GM12864 (cell line): ENCODE measurements at places on chromosomes 5 and 9.

- no peak for DNase-seq
These were observed 28.4 kb downstream of the ERP44 start for GRCh38 chr9:100070104-100071041.

DNA sequence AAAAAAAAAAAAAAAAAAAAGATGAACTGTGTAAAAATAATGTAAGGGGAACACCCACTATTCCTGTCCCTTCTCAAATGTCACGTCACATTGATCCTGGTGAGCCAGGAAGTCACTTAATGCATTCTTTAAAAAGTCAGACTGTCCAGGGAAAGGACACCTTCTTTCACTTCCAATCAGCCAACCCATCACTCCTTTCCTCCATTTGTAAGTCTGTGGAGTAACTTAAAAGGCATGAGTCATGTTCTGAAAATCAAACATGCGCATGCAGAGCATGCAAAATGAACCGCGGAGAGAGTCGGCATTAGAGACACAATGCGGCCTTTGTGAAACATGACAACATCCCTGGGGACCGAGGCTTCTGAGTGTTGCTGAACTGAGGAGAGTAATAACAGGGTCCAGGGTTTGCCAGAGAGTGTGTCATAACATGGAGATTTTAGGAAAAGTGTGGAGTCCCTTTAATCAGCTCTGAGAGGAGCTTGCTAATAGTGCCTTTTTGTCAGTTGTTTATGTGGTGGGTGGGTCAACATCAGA lies 77.6 kb upstream of the SEMA6A start:
- DNase-seq: peak; percentile 42

- DNase-seq: no peak
These were observed 166.0 kb downstream of the CDH9 start for GRCh38 chr5:26872337-26872736.

DNA sequence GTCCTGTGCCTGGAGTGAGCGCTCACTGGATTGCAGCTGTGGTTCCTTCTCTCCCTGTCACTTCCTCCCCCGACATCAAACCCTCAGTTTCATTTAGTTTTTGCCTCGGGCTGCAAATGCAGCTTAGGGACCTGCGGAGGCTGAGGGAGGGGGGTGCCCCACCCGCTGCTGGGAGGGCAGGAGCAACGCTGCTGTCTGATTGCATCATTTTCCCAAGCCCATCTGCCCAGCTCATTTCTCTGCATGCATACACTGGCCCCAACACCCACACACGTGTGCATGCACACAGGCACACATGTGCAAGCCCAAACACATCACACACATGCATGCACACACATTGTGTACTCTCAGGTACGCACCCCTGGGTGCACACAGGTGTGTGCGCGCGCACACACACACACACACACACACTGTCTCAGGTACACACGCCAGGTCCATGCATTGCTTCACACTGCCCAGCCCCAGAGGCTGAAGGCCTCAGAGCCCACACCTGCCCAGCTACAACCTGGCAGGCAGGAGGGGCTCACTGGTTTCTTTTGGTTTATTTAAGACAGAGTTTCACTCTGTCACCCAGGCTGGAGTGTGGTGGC lies 3.4 kb downstream of the ASS1 start:
- DNase-seq: no peak

GRCh38 chr9:26888271-26888670 lies 4.3 kb downstream of the CAAP1 start:
- no peak for DNase-seq

DNA sequence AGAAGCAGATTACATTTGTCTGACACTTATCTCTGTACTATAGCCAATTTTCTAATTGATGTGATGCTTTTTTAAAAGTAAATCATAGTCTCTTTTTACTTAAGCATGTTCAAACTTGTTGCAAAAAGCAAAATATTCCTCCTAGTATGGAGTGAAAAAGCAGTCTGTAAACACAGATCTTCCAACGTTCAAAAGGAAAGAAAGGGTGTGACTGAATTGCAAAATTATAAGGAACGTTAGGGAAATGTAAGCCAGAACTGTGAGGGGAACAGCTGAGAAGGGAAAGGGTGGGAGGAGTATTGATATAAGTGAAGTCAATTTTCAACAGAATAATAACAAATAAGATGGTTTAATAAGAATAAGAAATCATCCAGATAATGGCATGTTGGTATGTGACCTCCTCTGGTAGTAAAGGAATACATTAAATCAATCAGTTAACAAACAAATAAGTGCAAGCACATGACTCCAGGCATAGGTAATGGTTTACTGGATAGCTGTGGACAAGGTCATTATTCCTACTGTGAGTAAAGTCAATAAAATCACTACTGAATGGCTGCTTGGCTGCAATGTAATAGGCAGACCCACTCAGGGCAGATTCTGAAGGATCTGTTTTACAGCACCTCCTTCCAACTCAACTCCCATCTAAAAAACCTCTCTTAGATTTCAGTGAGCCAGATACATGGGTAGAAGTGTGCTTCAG lies 239.1 kb upstream of the NMUR2 start:
- no peak for DNase-seq

DNA sequence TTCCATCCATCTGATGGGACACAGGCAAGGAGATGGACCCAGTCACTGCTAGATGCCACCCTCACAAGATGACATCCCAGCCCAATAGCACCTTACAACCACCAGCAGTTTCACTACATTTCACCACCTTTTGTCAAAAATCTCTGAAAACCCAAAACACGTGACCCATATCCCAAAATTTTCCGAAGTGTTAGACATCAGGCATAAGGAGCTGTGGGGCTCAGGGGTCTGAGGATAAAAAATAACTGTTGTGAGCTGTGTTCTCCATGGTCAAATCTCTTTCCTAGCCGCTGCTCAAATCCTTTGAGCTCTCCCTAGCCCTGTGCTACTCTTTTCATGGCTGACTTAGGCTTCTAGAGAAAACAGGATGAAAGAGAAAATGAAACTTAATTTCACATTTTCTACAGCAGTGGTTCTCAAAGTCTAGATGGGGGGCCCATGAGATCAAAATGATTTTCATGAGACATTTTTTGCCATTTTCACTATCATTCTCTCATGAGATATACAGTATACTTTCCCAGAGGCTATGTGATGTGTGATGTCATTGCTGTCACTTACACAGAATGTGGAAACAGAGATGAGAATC lies 40.7 kb downstream of the TIMD4 start:
- DNase-seq: no peak

- no peak for DNase-seq
These were observed 626.4 kb upstream of the SEMA6A start for GRCh38 chr5:117201001-117201400.

- no peak for DNase-seq
These were observed 102.2 kb upstream of the ICE1 start for GRCh38 chr5:5320062-5320805.

- no peak for DNase-seq
These were observed 28.5 kb upstream of the DMRT3 start for GRCh38 chr9:947985-948384.

DNA sequence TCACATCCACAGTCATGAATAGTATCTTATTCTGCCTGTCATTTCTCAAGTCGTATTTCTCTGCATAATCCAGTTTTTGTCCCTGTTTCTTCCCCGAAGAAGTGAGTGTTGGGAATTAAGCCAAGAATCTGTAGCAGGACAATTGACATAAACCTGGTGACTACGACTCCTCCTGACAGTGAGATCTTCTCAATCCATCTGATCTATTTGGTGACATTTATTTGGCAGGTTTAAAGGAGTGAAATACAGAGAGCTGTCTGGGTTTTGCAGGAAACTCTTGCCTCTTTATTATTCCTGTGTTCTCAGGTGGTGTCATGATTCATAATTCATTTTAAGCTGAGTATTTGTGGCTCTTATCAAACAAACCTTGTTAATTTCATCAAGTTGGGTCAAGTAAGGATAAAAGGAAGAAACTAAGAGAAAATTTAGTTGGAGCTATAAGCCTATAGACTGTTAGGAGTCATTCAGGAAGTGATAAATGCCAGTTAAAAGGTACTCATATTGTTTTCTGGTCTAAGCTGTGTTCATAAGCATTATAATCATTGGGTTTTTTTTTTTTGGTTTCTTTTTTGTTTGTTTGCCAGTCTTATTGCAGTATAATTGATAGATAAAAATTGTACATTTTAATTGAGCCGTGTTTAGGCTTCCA lies 95.9 kb upstream of the PCSK1 start:
- DNase-seq: no peak

GRCh38 chr5:174300941-174301761 lies 255.6 kb downstream of the NSG2 start:
- no peak for DNase-seq

- DNase-seq: no peak
These were observed 66.9 kb upstream of the BASP1 start for GRCh38 chr5:17150531-17150930.

GRCh38 chr5:174328631-174329299 lies 283.3 kb downstream of the NSG2 start:
- DNase-seq: no peak

- DNase-seq: no peak
These were observed 3.1 kb upstream of the HRH2 start for GRCh38 chr5:175654807-175655206.

GRCh38 chr9:136845465-136846260 lies 3.4 kb downstream of the AJM1 start:
- DNase-seq: no peak

- DNase-seq: no peak
These were observed 339.5 kb upstream of the ISL1 start for GRCh38 chr5:51043745-51044144.

DNA sequence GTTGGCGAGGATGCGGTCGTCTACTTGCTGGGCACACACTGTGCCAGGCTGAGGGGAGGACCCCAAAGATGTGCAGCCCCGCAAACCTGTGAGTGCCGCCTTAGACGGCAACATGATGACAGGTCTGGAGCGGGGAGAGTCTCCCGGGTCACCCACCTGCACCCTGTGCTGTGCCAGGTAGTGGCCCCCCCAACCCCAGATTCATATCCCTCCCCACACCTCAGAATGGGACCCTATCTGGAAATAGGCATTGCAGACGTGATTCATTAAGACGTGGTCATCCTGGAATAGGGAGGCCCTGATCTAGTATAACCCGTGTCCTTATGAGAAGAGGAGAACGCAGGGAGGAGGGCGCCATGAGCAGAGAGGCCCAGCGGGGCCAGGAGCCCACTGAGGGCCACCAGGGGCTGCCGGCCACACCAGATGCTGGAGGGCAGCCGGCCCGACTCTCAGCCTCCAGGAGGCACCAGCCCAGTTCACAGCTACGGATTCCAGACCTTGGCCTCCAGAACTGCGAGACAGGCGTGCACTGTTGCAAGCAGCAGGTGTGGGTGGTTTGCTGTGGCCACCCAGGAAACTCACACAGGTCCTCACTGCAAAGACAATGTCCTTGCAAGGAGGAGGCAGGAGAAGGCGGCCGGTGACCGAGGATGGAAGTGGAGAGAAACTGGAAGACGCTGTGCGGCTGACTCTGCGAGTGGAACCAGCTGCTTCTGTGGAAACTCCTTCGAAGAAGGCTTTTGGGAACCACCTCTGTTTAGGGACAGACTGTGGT lies 131.9 kb upstream of the LPCAT1 start:
- no peak for DNase-seq
